CD4-positive, alpha-beta T cell treated with Interleukin-4 for 1 hour (primary cell): ENCODE measurements at places on chromosomes 12 and 14.

DNA sequence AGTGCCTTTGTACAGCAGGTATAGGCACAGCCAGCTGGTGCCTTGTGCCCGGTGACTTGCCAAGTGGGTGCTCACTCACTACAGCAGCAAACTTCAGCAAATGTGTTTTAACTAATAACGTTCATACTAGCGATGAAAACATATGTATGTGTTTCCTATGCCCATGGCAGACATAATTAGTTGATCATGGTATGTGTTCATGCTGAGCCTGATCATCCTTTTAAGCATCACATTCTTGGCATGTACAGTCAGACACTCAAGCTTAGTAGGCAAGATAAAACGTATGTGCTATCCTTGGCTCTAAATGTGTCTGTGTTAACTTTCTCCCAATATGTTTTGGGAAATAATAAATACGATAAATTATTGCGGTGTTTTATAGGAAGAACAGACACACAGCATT is 55.6 kb downstream of the RASSF8 start:
- DNase-seq = no peak

- DNase-seq = no peak
Measured at GRCh38 chr12:10226086-10226485, 13.4 kb downstream of the GABARAPL1 start.

GRCh38 chr14:37864861-37865718 is 269.7 kb downstream of the TTC6 start:
- no peak for DNase-seq

DNA sequence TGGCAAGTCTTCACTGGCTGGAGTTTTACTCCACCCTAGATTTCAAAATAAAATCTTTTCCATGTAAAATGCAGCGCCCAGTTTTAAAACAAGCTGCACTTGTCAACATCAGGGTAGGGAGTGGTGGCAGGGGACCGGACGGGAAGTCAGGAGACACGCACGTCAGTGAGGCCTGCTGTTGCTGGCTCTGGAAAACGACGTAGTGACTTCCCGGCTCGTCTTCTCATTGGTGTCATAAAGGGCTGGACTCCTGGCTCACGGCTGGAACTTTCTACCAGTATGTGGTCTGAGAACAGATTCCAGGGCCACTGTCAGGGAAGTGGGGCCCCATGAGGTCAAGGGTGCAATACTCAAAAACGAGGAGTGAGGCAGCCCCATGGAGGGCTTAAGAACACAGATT is 64.2 kb upstream of the FOXN3 start:
- no peak for DNase-seq
